Upper lobe of right lung (tissue), 1 donor: ENCODE measurements at places on chromosomes 7 and 10. TPM values are rescaled to one million over a fixed set of nuclear protein-coding genes. Genes with fewer than 3 reads are reported as not detected.
A peak's percentile ranks its signal among the peaks of the same experiment; 100 is the strongest.

DNA sequence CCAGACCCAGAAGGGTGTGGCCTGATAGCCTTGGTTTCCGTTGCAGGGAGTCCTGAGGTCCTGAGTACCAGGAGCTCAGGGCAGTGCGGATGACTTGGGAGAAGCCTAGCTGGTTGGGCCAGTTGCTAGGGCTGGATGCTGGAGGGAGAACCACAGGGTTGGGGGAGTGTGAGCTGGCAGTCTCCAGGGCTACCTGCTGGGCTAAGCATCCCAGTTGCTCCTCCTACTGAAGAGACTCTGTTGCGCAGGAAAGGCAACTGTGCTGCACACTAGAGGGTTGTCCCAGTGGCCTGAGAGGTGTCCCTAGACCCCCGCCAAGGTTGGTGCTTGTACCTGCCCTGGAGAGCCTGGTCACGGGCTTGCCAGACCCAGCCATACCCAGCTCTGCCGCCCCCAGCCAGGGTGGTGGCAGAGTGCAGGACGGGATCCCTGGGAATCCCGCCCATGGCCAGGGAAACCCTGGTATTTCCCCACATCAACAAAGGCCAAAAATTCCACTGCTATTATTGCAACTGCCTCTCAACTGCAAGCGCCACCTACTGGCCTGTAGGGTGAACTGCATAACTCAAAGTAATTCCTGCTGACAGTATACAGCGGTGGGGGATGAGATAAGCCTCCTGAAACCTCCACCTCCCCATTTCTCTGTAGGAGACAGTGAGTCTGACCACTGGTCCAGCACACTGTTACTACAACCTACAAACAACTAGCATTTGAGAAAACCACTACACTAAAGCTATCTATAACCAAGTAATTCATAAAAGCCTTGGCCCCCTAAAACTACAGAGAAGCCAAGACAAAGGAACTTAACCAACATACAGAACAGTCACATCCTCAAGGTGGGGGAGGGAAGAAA lies 67.6 kb upstream of the DDC start:
- H3K4me3 ChIP-seq = no peak overlapping the region
- H3K4me1 ChIP-seq = peaks cover 6% of the 10 kb centered on the region
- no peak overlapping the region for H3K27ac ChIP-seq
- H3K27me3 ChIP-seq = no peaks in the 10 kb centered on the region

GRCh38 chr7:8149222-8149621 lies 112.7 kb downstream of the ICA1 start:
- DNase-seq = no peak
- H3K27me3 ChIP-seq = no peaks in the 10 kb centered on the region
- no peaks in the 10 kb centered on the region for H3K36me3 ChIP-seq
- H3K4me1 ChIP-seq = no peaks in the 10 kb centered on the region

- no peak overlapping the region for H3K4me3 ChIP-seq
- no peak overlapping the region for H3K27ac ChIP-seq
- no peaks in the 10 kb centered on the region for H3K36me3 ChIP-seq
- H3K4me1 ChIP-seq = no peaks in the 10 kb centered on the region
- no peak for DNase-seq
Measured at GRCh38 chr7:101614098-101614938, 14.8 kb downstream of the MYL10 start.

GRCh38 chr7:30183749-30184369 lies 49.1 kb downstream of the MTURN start:
- DNase-seq = no peak
- H3K4me3 ChIP-seq = no peak overlapping the region
- no peaks in the 10 kb centered on the region for H3K36me3 ChIP-seq

- DNase-seq = no peak
- H3K27me3 ChIP-seq = no peaks in the 10 kb centered on the region
- H3K4me1 ChIP-seq = no peaks in the 10 kb centered on the region
- H3K4me3 ChIP-seq = no peak overlapping the region
Measured at GRCh38 chr10:10292501-10292900, 725.2 kb upstream of the CELF2 start.

DNA sequence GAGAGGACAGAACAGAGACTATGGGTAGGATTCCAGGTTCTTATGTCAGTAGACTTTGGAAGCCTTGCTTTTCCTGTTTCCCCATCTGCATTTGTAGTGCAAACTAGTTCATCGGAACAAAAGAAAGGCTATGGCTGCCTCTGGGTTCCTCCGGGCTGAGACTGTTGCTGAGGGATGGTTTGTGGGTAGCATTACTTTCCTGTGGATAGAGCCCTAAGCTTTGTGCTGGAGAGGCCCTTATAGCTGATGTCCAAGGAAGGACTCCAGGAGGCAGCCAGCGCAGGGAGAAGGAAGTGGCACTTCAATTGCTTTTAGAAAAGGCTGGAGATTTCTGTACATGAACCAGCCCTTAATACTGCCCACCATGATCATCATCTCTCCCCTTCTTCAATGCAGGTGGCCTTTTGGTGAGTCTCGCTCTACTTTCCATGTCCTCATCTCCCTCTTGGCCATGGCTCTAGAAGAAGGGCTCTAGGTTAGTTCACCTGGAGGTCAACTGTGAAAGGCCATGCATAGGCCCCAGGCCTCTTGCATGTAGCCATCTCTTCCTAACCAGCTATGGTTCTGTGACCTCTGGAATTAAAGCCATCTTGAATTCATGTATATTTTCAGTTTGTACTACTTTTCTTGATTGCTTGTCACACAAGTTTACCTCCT lies 15.4 kb downstream of the MXI1 start:
- H3K4me3 ChIP-seq = no peak overlapping the region
- no peak for DNase-seq
- H3K27ac ChIP-seq = no peak overlapping the region
- H3K4me1 ChIP-seq = peaks cover 26% of the 10 kb centered on the region
- H3K27me3 ChIP-seq = no peaks in the 10 kb centered on the region

GRCh38 chr7:65325793-65326432 lies 47.7 kb upstream of the ZNF92 start:
- H3K4me1 ChIP-seq = no peaks in the 10 kb centered on the region
- no peaks in the 10 kb centered on the region for H3K36me3 ChIP-seq
- no peak for DNase-seq
- no peak overlapping the region for H3K4me3 ChIP-seq
- H3K27ac ChIP-seq = no peak overlapping the region
- no peaks in the 10 kb centered on the region for H3K27me3 ChIP-seq

- no peak for DNase-seq
- no peaks in the 10 kb centered on the region for H3K27me3 ChIP-seq
- no peaks in the 10 kb centered on the region for H3K4me1 ChIP-seq
- no peaks in the 10 kb centered on the region for H3K36me3 ChIP-seq
- no peak overlapping the region for H3K27ac ChIP-seq
Measured at GRCh38 chr7:120304674-120305073, 31.7 kb downstream of the KCND2 start.

GRCh38 chr10:74384615-74385183 lies 233.7 kb downstream of the ADK start:
- H3K27me3 ChIP-seq = no peaks in the 10 kb centered on the region
- H3K4me1 ChIP-seq = no peaks in the 10 kb centered on the region
- H3K27ac ChIP-seq = no peak overlapping the region
- DNase-seq = no peak
- no peaks in the 10 kb centered on the region for H3K36me3 ChIP-seq

- H3K36me3 ChIP-seq = no peaks in the 10 kb centered on the region
- no peaks in the 10 kb centered on the region for H3K27me3 ChIP-seq
- DNase-seq = no peak
- no peak overlapping the region for H3K27ac ChIP-seq
Measured at GRCh38 chr10:120067427-120067826, 174.9 kb downstream of the SEC23IP start.

DNA sequence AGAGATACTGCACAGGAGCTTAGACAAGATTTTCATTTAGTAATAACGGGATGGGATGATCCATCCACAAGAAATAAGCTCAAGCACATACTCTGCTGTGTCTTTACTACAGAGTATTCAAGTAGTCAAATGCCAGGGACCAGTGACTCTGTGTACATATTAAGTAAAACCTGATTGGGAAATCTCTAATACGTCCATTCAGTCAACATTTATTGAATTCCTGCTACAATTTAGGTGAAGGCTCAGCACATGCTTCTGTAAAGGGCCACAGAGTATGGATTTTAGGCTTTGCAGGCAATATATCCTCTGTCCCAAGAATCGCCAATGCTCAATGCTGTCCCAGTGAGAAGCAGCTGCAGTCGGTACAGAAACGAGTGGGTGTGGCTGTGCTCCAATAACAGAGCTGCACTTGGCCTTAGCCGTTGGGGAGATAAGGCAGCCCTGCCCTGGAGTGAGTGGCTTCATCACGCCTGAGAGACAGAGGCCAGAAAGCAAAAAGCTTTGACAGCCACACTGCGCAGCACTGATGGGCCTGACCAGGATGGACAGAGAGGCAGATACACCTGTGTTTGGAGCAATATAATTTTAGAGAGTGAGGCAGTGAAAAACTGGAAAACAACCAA lies 186.8 kb downstream of the PARD3 start:
- no peaks in the 10 kb centered on the region for H3K36me3 ChIP-seq
- peaks cover 12% of the 10 kb centered on the region for H3K4me1 ChIP-seq
- no peaks in the 10 kb centered on the region for H3K27me3 ChIP-seq
- no peak for DNase-seq
- no peak overlapping the region for H3K27ac ChIP-seq
- H3K4me3 ChIP-seq = no peak overlapping the region

- no peak overlapping the region for H3K27ac ChIP-seq
- H3K27me3 ChIP-seq = no peaks in the 10 kb centered on the region
- no peaks in the 10 kb centered on the region for H3K36me3 ChIP-seq
- H3K4me1 ChIP-seq = no peaks in the 10 kb centered on the region
- no peak overlapping the region for H3K4me3 ChIP-seq
Measured at GRCh38 chr10:30365883-30366282, 16.8 kb upstream of the MTPAP start.

- no peaks in the 10 kb centered on the region for H3K36me3 ChIP-seq
- H3K4me3 ChIP-seq = no peak overlapping the region
- no peaks in the 10 kb centered on the region for H3K4me1 ChIP-seq
- no peak overlapping the region for H3K27ac ChIP-seq
Measured at GRCh38 chr10:6416892-6417512, 163.1 kb downstream of the PRKCQ start.

DNA sequence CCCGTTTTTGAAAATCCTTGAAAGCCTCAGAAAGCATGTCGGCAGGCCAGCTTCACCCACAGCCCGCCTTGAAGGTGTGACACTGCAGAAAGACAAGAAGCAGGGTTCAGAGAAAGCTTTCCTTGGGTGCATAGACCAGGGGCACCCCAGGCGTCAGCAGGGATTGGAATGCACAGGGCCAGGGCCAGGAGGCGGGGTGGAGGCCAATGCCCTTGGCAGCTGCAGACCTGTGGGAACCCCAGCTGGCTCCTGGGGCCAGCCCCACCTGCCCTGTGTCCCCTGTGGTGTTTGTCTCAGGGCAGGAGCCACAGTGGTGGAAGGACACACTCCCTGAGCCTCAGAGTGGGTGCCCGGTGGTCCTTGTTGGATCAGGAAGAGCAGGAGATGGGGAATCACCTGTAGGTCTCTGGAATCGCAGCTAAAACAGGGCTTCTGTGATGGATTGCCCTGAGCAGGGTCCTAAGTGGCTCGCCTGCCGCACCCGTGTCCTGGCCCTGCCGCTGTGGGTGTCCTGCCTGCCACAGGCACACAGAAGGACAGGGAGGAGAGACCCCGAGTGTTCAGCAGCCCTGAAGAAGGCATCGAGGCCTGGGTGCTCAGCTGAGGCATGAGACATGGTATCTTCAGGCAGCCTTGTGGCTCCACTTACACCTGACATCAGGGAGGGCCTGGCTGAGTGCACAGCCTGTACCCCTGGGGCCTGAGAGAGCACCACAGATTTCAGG lies 32.5 kb downstream of the ANXA8 start:
- H3K27me3 ChIP-seq = no peaks in the 10 kb centered on the region
- no peaks in the 10 kb centered on the region for H3K4me1 ChIP-seq
- H3K27ac ChIP-seq = no peak overlapping the region

DNA sequence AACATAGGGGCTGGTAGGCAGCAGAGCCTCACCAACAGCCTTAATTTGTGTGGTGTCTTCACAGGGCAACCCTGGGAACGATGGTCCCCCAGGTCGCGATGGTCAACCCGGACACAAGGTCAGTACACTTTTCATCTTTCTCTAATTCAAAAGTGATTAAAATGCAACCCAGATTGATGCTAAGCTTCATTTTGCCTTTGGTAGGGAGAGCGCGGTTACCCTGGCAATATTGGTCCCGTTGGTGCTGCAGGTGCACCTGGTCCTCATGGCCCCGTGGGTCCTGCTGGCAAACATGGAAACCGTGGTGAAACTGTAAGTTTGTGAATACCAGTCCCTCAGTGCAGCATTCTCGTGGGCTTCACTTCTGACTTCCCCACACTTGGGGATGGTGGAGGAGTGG lies 30.9 kb downstream of the COL1A2 start:
- H3K27ac ChIP-seq = no peak overlapping the region
- H3K4me1 ChIP-seq = no peaks in the 10 kb centered on the region
- DNase-seq = no peak
- peaks cover 57% of the 10 kb centered on the region for H3K36me3 ChIP-seq
- H3K4me3 ChIP-seq = no peak overlapping the region

GRCh38 chr10:84198206-84198915 lies 4.0 kb downstream of the CDHR1 start:
- no peak overlapping the region for H3K27ac ChIP-seq
- H3K4me1 ChIP-seq = peaks cover 5% of the 10 kb centered on the region
- H3K27me3 ChIP-seq = peaks cover 39% of the 10 kb centered on the region
- peak; percentile 28 for DNase-seq
- H3K36me3 ChIP-seq = no peaks in the 10 kb centered on the region

GRCh38 chr7:121327671-121328070 lies 1.1 kb upstream of the WNT16 start:
- no peaks in the 10 kb centered on the region for H3K36me3 ChIP-seq

DNA sequence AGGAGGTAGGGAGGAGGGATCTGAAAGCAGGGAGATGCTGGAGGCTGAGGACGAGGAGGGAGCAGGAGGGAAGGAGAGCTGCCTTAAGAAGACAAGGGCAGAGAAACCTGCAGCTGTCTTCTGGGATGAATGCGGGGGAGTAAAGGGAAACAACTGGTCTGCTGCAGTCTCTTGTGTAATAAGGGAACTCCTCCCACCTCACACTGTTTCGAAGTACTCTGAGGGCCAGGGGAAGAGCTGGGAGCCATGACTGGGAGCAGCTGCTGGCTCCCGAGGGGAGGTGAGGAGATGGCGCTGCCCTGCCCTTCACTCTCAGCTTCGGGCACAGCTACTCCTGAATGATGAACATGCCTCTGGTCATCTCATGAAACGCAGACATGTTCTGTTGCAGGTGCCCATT lies 65.1 kb downstream of the CLEC2L start:
- H3K36me3 ChIP-seq = peaks cover 61% of the 10 kb centered on the region
- H3K27ac ChIP-seq = no peak overlapping the region
- H3K4me1 ChIP-seq = no peaks in the 10 kb centered on the region
- H3K27me3 ChIP-seq = no peaks in the 10 kb centered on the region

- no peak overlapping the region for H3K4me3 ChIP-seq
- H3K27ac ChIP-seq = no peak overlapping the region
- H3K27me3 ChIP-seq = no peaks in the 10 kb centered on the region
- no peak for DNase-seq
- H3K4me1 ChIP-seq = no peaks in the 10 kb centered on the region
- H3K36me3 ChIP-seq = no peaks in the 10 kb centered on the region
Measured at GRCh38 chr7:69847921-69848612, 249.8 kb downstream of the AUTS2 start.

The FOXI2 gene
- not detected for total RNA-seq

The CYP3A7 gene
- total RNA-seq = 1.6 TPM

The NPC1L1 gene
- 0.17 TPM for total RNA-seq

The MAGI2 gene
- total RNA-seq = 12.8 TPM

The ASZ1 gene
- total RNA-seq = not detected

The HERC4 gene
- total RNA-seq = 55.1 TPM

The FGFBP3 gene
- total RNA-seq = 0.81 TPM

The GBX1 gene
- not detected for total RNA-seq

The ZMIZ1 gene
- 84.7 TPM for total RNA-seq
